ENCODE measurements at places on chromosomes 12 and 14.

GRCh38 chr12:76830436-76830835 lies 48.4 kb downstream of the CSRP2 start:
- DNase-seq = no peak

DNA sequence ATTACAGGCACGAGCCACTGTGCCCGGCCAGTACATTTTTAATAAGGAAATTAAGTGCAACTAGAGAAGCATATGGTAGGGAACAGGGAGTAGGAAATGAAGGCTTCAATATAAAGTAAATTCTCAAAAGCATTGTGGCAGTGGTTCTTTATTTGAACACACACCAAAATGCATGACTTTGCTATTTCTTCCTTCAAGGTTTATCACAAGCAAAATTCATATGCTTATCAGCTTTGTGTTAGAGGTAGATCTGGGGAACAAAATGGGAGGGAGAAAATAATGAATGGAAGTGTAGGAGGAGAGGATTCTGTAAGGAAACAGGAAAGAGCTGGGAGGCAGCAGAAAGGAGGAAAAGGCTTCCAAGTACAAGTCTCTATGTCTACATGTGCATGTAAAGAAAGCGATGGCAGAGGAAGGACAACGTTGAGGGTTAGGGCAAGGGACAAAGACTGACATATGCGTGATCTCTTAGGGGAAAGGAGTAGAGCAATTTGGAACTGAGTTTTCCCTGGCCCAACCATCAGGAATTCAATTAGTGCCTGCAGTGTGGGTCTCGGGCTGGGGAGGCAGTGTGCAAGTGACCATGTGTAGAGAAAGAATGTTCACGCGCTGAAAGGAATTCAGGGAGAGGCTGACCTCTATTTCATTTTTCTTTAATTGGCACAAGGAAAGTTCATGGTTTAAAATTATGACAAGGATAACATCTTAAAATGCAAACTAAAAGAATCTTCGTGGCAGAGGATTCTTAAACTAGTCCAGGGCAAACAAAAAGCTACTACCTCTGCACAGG lies 22.9 kb upstream of the RASSF8 start:
- no peak for DNase-seq

DNA sequence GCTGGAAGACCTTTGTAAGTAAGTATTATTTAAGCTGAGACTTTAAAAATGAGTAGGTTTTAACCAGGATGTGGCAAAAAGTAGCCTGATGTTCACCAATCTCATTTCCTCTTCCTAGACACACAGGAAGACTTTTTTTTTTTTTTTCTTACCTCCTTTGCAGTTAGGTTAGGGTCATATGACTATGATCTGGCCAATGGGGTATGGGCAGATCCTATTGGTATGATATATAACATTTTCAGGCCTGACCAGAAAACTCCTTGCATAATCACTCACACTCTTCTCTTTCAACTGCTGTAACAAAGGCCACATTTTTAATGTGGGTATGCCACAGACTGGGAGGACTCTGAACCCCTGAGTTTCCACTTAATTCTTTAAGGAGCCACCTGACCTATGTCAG lies 2.7 kb upstream of the RPS6KA5 start:
- no peak for DNase-seq

GRCh38 chr12:117011988-117012805 lies 87.0 kb downstream of the TESC start:
- DNase-seq = no peak

GRCh38 chr12:15852383-15852782 lies 29.8 kb upstream of the STRAP start:
- no peak for DNase-seq

GRCh38 chr12:27826076-27826475 lies 46.0 kb upstream of the MANSC4 start:
- DNase-seq = no peak

GRCh38 chr14:40139657-40140056 lies 707.4 kb upstream of the FBXO33 start:
- DNase-seq = no peak

DNA sequence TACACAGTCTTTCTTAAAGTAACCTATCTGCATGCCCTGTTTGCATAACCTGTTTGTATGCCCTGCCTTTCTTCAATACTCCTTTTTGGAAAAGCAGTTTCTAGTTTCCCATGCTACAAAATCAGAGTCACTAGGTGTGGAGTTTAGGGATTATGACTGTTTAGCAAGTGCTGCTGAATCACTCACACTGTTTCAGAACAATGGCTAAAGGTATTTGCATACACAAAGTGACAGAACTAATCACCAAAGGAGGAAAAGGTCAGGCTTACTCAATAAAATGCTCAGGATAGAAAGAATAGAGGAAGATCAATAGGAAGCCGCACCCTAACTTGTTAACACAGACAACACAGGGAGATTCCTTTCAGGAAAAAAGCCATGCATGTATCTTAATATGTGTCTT lies 19.4 kb downstream of the EGLN3 start:
- DNase-seq = no peak

GRCh38 chr12:130813436-130813835 lies 25.6 kb downstream of the STX2 start:
- DNase-seq = no peak

GRCh38 chr14:74956280-74957072 lies 1.1 kb upstream of the PGF start:
- no peak for DNase-seq

DNA sequence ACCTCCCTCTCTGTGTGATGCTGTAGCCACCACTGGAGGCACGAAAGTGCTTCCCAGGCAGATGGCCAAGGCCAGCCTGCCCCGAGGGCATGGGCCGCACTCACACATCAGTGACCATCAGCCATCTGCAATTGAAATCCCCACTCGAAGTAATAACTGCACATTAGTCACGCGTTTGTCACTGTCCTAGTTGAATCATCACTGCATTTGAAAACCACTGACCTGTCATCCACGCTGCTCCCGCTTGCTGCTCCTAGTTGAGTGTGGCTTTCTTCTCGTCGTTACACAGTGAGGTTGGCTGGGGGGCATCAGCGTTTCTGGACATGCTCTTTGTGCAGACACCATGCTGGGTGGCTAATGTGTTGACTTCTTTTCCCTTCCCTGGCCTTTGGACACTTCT lies 176.1 kb downstream of the ADGRD1 start:
- no peak for DNase-seq

GRCh38 chr14:66628636-66629035 lies 120.7 kb downstream of the GPHN start:
- DNase-seq = no peak

- no peak for DNase-seq
These were observed 215.4 kb upstream of the PRICKLE1 start for GRCh38 chr12:42804928-42805327.

- DNase-seq = no peak
These were observed 185.6 kb downstream of the DICER1 start for GRCh38 chr14:94971750-94972149.

- DNase-seq = no peak
These were observed 64.3 kb downstream of the KDM2B start for GRCh38 chr12:121516437-121517011.

DNA sequence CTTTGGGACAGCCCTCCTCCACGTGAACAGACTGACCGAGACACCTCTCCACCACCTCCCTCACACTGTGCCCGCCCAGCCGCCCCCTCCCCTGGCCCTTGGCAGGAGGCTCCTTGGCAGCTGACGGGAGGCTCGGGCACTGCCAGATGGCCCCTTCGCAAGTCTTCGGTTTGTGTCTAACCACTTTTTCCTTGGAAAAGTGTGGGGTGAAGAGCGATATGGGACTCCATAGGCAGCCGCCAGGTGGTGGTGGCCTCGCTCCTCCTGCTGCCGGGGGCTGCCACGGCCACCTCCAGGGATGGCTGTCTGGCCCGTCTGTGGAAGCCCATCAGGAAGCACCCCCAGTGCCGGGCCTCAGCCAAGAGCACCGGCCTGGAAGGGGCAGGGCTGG lies 58.7 kb downstream of the LRCOL1 start:
- DNase-seq = no peak

DNA sequence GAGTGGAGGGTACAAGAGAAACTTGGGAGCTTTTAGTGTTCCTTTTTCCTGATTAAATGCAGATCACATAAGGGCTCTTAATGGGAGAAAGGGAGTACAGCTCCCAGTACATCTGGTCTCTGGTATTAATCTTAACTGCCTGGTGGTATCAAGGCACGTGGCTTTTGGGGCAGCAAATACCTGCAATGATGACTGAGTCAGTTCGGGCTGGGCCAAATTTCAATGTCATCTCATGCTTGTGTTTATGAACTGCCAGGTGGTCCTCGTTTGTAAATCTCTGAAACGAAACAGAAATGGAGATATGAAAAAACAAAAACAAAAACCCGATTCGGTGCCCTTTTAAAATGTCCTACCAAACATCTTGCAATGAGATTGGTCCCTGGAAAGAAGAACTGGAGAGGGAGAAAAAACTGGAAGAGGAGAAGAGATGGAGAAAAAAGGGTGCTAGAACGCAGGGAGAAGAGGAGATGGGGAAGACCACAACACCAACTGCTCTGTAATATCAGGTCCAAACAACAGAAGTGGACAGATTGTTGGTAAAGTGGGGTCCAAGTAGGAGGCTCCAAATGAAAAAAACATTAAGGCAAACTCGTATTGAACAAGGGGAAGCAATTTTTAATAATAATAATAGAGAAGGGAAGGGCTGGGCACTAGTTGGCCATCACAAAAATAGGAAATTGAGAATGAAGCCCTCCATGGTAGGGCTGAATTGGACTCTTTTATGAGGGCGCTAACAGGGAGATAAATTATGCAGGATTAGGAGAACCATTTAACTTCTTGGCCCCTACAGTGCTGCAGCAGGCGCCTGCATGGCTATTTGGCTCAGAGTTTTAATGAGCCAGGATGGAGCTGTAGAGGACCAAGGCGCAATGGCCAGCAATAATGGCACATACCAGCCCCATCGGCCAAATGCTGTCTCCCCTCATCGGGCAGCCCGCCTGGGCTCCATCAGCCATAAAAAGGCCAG lies 45.4 kb upstream of the NPFF start:
- no peak for DNase-seq

GRCh38 chr12:93844164-93844784 lies 167.1 kb downstream of the CRADD start:
- DNase-seq = no peak

DNA sequence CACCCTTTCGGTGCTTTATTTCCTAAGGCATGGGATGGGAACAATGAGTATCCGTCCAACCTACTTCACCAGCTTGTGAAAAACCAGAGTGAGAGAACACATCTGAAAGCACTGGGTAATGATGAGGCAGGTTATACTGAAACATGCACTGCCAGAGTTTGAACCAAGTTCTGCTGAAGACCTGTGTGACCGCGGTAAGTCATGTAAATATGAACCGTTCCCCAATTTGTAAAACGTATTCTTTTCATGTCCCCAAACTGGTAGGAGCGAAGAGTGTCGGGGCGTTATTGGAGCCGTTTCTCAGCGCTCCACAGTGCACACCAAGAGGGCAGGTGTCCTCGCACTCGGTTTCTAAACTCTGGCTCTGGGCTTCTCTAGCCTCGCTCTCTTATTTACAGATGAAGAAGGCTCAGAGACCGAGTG lies 788 bp upstream of the NGDN start:
- DNase-seq = no peak

DNA sequence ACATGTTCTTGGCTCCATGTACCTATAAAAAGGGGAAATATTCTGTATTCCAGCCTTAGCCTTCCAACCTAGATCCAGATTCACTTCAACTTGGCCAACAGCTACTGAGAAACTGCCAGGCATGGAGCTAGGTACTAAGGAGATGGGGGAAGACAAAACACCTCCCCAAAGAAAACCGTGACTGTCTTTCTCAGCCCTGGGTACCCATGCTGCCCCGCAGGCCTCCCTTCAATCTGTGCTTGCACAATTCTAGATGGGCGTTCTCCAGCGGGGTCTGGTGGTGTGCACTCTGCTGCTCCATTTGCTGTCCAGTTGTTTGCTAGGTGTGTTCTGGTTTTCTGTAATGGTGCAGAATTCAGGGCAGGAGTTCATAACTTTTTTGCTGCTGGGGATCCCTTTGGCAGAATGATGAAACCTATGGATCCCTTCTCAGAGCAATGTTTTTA lies 817 bp upstream of the KRT4 start:
- DNase-seq = no peak
